ENCODE measurements at places on chromosomes 1 and 21. TPM values are rescaled to one million over a fixed set of nuclear protein-coding genes. Genes with fewer than 3 reads are reported as not detected.

SPRR2F gene
- not detected for total RNA-seq

OR6P1 gene
- total RNA-seq: not detected

RNPC3 gene
- total RNA-seq: 3.9 TPM

CXADR gene
- total RNA-seq: 2.0 TPM

CELA3B gene
- not detected for total RNA-seq

ROR1 gene
- 9.1 TPM for total RNA-seq

TBX15 gene
- not detected for total RNA-seq

C4BPA gene
- total RNA-seq: not detected

MFAP2 gene
- 34.6 TPM for total RNA-seq

ATP5PB gene
- total RNA-seq: 233 TPM

MPL gene
- not detected for total RNA-seq

GSTM5 gene
- total RNA-seq: 1.8 TPM

OR2T4 gene
- total RNA-seq: not detected

PLA2G2F gene
- total RNA-seq: not detected

CYP4A11 gene
- total RNA-seq: not detected

AADACL4 gene
- total RNA-seq: not detected

ACKR1 gene
- total RNA-seq: not detected

SLC25A34 gene
- 0.69 TPM for total RNA-seq

BRINP3 gene
- 0.65 TPM for total RNA-seq

OPRD1 gene
- not detected for total RNA-seq

RHBG gene
- not detected for total RNA-seq

LCE3E gene
- total RNA-seq: not detected

ABCD3 gene
- 54.5 TPM for total RNA-seq

PGLYRP3 gene
- not detected for total RNA-seq

HSD3B1 gene
- not detected for total RNA-seq

GPR137B gene
- 14.8 TPM for total RNA-seq

SPRR2B gene
- total RNA-seq: not detected

ATP1A4 gene
- total RNA-seq: not detected

PERM1 gene
- total RNA-seq: not detected

SMYD2 gene
- 48.9 TPM for total RNA-seq

ZMYND12 gene
- total RNA-seq: 0.30 TPM

WDR3 gene
- total RNA-seq: 48.3 TPM

CA6 gene
- not detected for total RNA-seq

SNX7 gene
- total RNA-seq: 49.6 TPM

TEX38 gene
- total RNA-seq: not detected

LCE2C gene
- not detected for total RNA-seq

KCNE2 gene
- not detected for total RNA-seq

UBL4B gene
- not detected for total RNA-seq

CDK18 gene
- total RNA-seq: 0.89 TPM

COL18A1 gene
- total RNA-seq: 239 TPM

ASPM gene
- 3.9 TPM for total RNA-seq

PDZK1IP1 gene
- total RNA-seq: not detected

IGSF9 gene
- not detected for total RNA-seq

TRABD2B gene
- 0.14 TPM for total RNA-seq

FAM229A gene
- total RNA-seq: 1.2 TPM

SLC2A5 gene
- 12.5 TPM for total RNA-seq

ZSCAN20 gene
- 15.1 TPM for total RNA-seq

ADAMTS5 gene
- total RNA-seq: 4.5 TPM

ATP1A2 gene
- not detected for total RNA-seq

KRTAP19-1 gene
- total RNA-seq: not detected

PRDM2 gene
- 14.3 TPM for total RNA-seq

PRR9 gene
- total RNA-seq: not detected

GJA9 gene
- not detected for total RNA-seq

APOBEC4 gene
- total RNA-seq: not detected

KIF14 gene
- total RNA-seq: 8.8 TPM

LAX1 gene
- total RNA-seq: not detected
